Prostate gland (tissue), 2 donors: ENCODE measurements at places on chromosomes 13 and 19.

DNA sequence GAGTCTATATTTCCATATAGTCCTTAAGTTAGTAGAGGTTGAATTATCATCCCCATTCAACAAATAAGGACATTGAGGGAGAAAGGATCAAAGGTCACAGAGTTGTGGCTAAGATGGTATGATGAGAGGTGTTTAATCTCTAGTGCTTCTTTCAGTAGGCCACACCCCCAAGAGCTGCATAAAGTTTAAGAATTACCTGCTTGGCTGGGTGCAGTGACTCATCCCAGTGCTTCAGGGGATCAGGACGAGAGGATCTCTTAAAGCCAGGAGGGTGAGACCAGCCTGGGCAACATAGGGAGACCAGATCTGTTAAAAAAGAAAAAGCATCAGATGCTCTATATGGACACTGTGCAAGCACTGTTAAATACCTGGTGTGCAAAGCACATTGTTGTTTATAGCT lies 560.0 kb upstream of the KLHL1 start:
- no peak for DNase-seq
- H3K4me1 ChIP-seq, result no peaks in the 10 kb centered on the region
- no peak overlapping the region for H3K4me3 ChIP-seq
- H3K27me3 ChIP-seq, result no peaks in the 10 kb centered on the region
- no peaks in the 10 kb centered on the region for H3K36me3 ChIP-seq

GRCh38 chr13:69946511-69946910 lies 161.1 kb upstream of the ATXN8OS start:
- H3K4me3 ChIP-seq, result no peak overlapping the region
- no peaks in the 10 kb centered on the region for H3K27me3 ChIP-seq
- no peaks in the 10 kb centered on the region for H3K4me1 ChIP-seq
- DNase-seq, result no peak

- no peak overlapping the region for H3K4me3 ChIP-seq
- H3K36me3 ChIP-seq, result no peaks in the 10 kb centered on the region
- H3K27ac ChIP-seq, result no peak overlapping the region
- peaks cover 5% of the 10 kb centered on the region for H3K27me3 ChIP-seq
- no peak for DNase-seq
Observed at GRCh38 chr19:17611462-17612244, 56.2 kb downstream of the COLGALT1 start.

GRCh38 chr19:3443840-3444694 lies 36.3 kb downstream of the SMIM24 start:
- DNase-seq, result no peak
- H3K36me3 ChIP-seq, result peaks cover 14% of the 10 kb centered on the region
- no peak overlapping the region for H3K4me3 ChIP-seq
- no peaks in the 10 kb centered on the region for H3K27me3 ChIP-seq
- H3K27ac ChIP-seq, result peak overlapping the region; percentile 20
